Stimulated activated CD8-positive, alpha-beta memory T cell treated with anti-CD3 and anti-CD28 coated beads, Interleukin-7, amount 100 ng/mL, for 1 hour (primary cell): ENCODE measurements at places on chromosomes 3 and 15.

- DNase-seq, result no peak
Measured at GRCh38 chr3:121629601-121630000, 31.1 kb downstream of the HCLS1 start.

- no peak for DNase-seq
Measured at GRCh38 chr3:188594139-188594538, 440.2 kb downstream of the LPP start.

- no peak for DNase-seq
Measured at GRCh38 chr15:59266028-59266427, 59.4 kb downstream of the LDHAL6B start.

GRCh38 chr3:66495668-66496045 is 5.2 kb downstream of the LRIG1 start:
- DNase-seq, result no peak

- DNase-seq, result no peak
Measured at GRCh38 chr3:128709506-128710210, 16.3 kb upstream of the RAB7A start.

DNA sequence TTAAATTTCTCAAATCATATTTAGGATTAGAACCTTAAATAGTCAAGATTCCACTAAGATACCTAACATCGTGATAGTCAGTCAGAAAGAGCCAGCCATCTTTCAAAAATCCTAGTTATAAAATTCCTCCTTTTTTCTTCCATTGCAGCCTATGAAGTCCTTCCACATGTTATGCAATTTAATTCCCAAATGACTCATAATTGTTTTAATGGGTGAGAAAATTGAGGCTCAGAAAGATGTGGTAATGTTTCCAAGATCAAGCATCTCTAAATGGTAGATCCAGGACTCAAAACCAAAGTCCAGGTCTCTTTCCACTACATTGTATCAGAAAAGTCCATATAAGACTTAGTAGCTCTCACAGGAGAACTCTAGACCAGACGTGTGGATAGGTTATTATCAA is 9.5 kb downstream of the CFAP44 start:
- DNase-seq, result no peak

GRCh38 chr3:129065720-129066073 is 5.1 kb downstream of the GP9 start:
- DNase-seq, result no peak

GRCh38 chr15:59369597-59369996 is 3.1 kb downstream of the MYO1E start:
- DNase-seq, result no peak

- no peak for DNase-seq
Measured at GRCh38 chr3:71492566-71492965, 91.0 kb downstream of the FOXP1 start.

DNA sequence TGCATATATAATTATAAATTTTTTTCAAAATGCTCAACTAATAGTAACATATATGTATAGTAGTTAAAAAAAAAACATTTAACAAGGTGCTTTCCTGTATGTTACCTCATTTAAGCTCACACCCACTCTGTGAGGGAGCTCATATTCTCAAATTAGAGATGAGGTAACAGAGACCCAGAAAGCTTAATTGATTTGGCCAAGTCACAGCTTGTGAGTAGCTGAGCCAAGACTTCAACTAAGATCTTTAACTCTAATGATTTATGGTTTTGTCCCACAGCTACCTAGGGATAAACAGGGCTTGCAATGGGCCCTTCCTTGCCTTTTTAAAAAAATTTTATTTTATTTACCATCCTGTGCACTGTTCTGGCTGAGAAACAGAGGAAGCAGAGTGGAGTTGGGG is 230.0 kb upstream of the GOLIM4 start:
- no peak for DNase-seq

DNA sequence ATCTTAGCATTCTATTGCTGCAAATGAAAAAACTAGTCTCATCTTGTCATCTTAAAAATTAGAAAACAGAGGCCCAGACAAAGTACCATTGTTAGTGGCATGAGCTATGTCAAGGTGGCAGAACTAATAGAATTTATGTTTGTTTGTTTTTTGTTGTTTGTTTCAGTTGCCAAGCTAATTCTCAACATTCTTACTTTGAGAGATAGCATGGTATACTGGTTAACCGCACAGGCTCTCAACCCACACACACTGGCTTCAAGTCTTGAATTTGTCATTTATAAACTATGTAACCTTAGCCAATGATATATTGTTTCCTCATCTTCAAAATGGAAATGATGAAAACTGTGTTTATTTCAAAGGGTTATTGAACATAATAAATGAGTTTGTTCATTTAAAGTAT is 367.6 kb upstream of the PLSCR5 start:
- no peak for DNase-seq

DNA sequence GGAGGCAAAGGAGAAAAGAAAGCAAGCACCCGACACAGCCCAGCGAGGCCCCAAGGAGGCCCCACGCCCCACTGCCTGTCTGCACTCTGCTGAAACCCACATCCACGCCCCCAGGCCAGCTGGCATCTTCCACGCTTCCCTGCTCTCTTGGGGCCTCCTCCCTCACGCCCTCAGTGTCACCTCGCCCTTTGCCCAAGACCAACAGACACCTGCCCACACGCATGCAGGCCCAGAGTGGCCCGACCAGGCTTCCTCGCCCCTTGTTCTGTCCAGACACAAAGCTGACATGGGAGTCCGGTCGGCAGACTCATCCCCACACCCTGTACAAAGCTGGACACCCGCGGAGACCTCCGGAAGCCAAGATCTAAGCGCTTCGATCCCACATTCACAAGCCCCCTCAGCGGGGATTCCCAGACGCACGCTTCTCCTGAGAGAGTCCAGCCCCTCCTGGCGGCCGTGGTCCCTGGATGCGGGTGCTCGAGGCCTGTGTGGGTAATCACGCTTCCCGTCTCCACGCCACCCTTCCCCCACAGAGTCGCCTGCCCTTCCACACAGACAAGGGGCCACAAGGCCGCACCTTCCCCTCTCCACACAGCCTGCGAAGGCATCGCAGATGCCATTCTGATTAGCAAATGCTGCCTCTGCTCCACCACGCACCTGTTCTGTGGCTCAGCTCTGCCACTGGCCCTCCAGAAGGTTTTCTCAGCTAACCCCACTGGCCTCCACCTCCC is 176.6 kb downstream of the XXYLT1 start:
- no peak for DNase-seq

GRCh38 chr3:35320646-35321407 is 318.5 kb upstream of the ARPP21 start:
- no peak for DNase-seq

DNA sequence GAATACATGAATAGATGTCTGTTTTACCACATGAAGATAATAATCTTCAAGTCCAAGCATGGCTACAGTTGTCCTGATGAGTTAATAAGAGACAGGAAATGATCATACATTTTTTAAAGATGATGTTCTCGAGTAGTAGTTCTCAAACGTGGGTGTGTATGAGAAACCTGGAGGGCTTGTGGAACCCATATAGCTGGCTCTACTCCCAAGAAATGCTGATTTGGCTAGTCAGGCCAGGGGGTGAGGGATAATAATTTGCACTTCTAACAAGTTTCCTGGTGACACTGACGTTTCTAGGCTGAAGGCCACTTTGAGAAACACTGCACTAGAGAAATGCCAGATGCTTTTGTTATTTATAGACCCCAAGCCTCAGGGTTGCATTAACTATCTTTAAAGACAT is 37.0 kb downstream of the ROPN1B start:
- DNase-seq, result no peak

- no peak for DNase-seq
Measured at GRCh38 chr3:14344351-14344750, 58.1 kb upstream of the SLC6A6 start.

DNA sequence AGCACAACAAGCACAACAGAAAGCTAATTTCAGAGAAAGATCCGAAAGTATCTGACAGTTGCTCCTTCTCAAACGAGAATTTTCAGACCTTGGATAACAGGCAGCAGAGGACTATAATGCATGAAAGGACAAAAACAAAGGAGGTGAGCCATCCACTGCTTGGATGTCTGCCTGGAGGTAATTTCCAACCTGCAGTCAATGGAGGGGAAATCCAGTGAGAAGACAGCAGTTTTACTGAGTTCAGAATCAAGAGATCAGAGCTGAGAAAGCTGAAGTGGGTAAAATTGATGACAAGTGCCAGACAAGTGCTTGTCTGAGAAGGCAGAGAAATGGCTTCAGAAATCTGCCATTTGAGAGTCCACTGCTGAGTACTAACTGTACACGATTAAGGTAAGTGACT is 22.1 kb downstream of the UBE3A start:
- DNase-seq, result no peak

DNA sequence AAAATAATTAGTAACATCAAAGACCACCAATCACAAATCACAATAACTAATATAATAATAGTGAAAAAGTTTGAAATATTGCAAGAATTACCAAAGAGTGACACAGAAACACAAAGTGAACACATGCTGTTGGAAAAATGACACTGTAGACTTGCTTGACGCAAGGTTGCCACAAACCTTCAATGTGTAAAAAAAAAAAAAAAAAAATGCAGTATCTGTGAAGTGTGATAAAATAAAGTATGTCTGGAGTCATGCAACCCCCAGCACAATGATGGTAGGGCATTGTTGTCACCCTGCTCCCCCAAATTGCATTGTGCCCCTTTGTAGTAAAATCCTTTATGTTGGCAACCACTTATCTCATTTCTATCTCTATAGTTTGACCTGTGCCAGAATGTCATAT is 190.6 kb downstream of the PLCL2 start:
- DNase-seq, result no peak

GRCh38 chr3:119125742-119126504 is 20.0 kb upstream of the TEX55 start:
- no peak for DNase-seq

- DNase-seq, result no peak
Measured at GRCh38 chr15:91946581-91947292, 93.2 kb downstream of the SLCO3A1 start.

DNA sequence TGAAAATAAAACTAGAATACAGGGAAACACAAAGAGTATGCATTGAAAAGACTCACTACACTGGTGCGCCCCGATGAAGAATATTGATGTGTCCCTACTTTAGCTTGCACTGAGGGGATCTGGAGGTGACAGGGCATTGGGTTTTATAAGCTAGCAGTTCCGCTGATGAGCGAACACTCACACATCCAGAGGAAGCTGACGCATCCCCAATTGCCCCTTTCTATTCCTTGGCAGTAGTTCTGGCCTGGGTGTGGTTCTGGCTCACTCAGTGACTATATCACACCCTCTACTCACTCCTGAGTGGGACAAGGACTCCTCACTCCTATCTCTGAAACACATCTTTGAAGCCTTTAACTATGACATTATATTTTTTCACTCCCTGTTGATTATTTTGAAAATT is 71.0 kb downstream of the B3GNT5 start:
- no peak for DNase-seq

- no peak for DNase-seq
Measured at GRCh38 chr3:125032100-125032643, 23.6 kb downstream of the HEG1 start.

- no peak for DNase-seq
Measured at GRCh38 chr3:188269040-188269439, 115.1 kb downstream of the LPP start.

DNA sequence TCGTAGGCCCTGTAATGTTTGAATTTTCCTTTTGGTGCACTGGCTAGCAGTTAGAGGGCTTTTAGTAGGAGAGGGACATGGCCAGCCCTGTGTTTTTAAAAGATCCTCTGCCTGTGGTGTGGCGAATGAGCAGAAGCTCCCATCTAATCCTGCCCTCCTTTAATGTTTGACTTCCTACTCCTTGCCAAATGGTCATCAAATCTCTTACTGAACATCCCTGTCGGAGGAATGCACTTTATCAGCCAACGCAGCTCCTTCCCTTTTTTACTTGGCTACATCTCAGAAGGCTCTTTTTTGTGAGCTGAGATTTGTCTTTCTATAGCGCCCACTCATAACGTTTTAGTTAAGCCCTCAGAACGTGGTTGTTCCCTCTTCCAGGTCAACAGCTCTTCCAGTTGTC is 44.8 kb downstream of the MAP2K5 start:
- no peak for DNase-seq

DNA sequence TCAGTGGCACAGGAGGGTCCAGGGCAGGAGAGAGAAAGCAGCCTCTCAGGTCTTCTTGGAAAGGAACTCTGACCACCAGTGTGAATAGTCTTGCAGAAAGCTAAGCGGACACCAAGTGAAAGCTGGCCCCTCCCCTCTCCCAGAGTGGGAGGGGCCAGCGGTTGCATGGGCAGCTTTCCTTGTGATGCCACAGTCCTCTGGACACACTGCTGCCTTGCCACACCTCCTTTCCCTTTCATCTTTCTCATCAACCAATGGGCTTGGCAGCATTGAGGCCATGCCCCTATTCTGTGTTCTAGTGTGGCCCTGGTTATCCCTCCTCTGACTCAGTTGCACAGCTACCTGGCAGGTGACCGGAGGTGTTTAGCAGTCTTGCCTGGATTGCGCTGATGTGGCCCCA is 49.7 kb upstream of the GOLGA6B start:
- no peak for DNase-seq

DNA sequence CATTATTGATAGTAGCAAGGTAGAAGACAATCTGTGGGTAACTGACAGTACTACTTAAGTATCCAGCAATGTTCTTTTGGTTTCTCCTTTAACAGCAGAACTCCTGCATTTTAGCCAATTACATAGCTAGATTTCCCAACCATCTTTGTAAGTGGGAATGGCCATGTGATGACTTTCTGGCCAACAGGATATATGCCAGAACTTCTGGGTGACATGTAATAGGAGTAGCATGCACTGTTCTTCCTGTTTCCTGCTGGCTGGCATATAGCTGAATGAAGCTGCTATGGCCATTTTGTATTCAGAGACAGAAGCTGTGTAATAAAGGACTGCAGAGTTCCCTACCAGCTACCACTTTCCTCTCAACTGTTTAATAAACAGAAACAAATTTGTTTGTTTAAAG is 18.0 kb downstream of the SPICE1 start:
- DNase-seq, result no peak

- no peak for DNase-seq
Measured at GRCh38 chr15:61182946-61183345, 46.2 kb downstream of the RORA start.

GRCh38 chr15:98660055-98660454 is 11.7 kb downstream of the IGF1R start:
- DNase-seq, result no peak

- DNase-seq, result no peak
Measured at GRCh38 chr3:179503640-179504039, 52.4 kb upstream of the GNB4 start.

DNA sequence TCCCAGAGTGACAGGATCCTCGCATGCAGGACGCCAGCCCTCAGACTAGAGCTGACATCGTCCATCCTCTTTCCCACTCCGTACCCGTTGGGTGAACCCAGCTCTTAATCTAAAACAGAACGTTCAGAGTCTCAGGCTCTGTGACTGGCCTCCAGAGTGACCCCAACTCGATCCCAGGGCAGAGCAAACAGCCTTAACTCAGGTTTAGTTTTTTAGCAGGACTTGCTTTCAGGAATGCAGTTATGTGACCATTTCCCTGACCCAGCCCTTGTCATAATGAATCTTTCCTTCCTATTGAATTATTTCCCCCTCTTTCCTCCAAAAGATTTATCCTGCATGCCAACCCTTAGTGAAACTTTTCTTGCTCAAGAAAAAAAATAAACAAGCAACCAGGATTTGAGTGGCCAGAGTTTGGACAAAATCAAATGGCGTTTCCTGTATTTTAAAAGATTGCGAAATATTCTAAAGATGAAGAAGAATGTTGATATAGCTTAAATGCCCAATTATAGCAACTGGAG is 47.8 kb upstream of the RARB start:
- DNase-seq, result no peak
